ENCODE measurements at places on chromosomes 12 and 14.

- DNase-seq = no peak
Measured at GRCh38 chr12:55726971-55727370, 1.8 kb downstream of the CD63 start.

- DNase-seq = no peak
Measured at GRCh38 chr12:66491853-66492252, 187.0 kb downstream of the GRIP1 start.

GRCh38 chr12:88001327-88001726 lies 27.9 kb downstream of the C12orf50 start:
- no peak for DNase-seq

DNA sequence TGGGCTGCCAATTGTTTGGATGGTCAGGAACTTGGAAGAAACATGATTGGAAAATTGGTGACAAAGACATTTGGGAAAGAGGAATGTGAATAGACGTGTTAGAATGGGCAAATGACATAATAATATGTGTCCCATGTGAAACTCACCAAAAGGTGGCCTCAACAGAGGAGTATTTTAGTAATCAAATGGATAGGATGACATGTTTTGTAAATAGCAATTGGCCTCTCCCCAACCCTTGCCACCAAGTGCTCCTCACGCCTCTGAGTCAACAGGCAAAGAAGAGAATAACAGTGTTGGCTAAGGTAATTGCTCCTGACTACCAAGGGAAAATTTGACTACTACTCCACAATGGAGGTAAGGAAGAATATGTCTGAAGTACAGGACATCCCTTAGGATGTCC lies 81.4 kb downstream of the ATXN7L3B start:
- DNase-seq = no peak

- no peak for DNase-seq
Measured at GRCh38 chr12:105175397-105175990, 60.5 kb downstream of the APPL2 start.

DNA sequence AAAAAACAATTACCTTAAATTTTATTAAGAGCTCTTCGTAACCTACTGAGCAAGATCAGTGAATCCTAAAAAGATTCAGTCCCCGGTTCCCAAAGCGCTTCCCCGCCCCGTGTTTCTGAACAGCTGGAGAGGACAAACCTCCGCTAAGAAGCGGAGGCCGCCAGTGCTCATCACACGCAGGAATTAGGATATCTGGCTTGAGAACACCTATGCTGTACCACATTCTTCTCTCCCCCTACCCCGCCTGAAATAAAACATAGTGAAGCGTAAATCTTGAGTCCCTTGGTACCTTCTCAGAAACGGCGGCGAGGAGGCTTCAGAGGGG lies 774 bp upstream of the WDR20 start:
- no peak for DNase-seq

DNA sequence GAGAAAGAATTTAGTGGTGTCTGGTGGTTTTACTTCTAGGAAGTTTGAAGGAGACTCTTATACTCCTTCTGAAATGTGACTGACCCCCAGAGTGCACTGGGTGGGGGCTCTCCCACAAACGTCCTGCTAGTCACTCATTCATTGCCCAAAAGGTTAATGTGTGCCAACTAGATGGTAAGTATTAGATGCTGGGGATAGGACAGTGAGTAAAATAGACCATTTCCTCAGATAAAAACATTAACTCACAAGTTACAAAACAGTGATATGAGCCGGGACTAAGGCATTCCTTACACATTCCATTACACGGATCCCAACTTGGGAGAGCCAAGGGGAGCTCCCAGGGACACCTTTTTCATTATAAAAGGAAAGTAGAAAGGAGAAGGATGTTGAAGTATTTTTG lies 185.1 kb downstream of the ATXN7L3B start:
- no peak for DNase-seq

GRCh38 chr14:31489691-31490090 lies 1.9 kb upstream of the GPR33 start:
- DNase-seq = peak; percentile 76

- no peak for DNase-seq
Measured at GRCh38 chr12:62763312-62763711, 171.6 kb downstream of the PPM1H start.

- DNase-seq = no peak
Measured at GRCh38 chr12:93279565-93280412, 97.9 kb upstream of the NUDT4 start.

DNA sequence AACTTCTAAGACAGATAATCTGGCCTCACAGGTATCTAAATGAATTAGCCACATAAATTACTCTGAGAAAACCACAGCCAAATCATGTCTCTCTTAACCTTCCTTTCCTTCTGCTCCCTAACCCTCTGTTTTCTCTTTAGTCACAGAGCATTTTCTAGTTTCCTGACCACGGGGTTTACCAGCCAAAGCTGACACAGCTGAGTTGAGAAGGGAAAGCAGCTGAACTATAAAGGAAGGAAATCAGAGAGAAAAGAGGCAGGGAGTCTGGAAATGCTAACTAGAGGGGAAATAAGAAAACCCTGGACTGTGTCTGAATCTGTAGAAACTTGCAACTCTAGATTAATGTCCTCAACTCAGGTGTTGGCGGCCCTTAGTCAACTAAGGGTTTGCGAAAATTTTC lies 24.4 kb downstream of the ANKS1B start:
- peak; percentile 9 for DNase-seq

GRCh38 chr14:87628129-87628528 lies 364.9 kb downstream of the GALC start:
- peak; percentile 90 for DNase-seq

- no peak for DNase-seq
Measured at GRCh38 chr14:48618057-48618456, 942.7 kb upstream of the MDGA2 start.

- DNase-seq = no peak
Measured at GRCh38 chr12:100461330-100461973, 12.2 kb upstream of the NR1H4 start.

DNA sequence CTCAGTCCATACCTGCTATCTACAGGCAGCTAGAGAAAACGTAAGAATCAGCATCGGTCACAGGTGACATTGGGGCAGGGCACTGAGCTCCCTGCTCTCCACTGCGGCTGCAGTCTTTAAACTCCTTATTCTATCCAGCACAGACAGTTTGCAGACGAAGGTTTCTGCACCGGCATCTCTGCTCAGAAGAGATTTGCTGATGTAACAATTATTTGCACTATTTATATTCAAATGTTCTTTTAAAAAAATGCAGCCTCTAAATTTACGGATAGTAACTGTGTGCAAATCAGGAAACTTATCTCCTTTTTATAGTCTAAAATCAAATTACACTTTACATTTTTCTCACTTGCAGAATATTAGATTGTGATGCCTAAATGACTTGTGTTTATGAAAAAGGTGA lies 671.0 kb downstream of the VRK1 start:
- no peak for DNase-seq

- no peak for DNase-seq
Measured at GRCh38 chr14:74898694-74899093, 17.0 kb downstream of the DLST start.

GRCh38 chr12:80040075-80040738 lies 59.1 kb upstream of the OTOGL start:
- DNase-seq = no peak

- DNase-seq = no peak
Measured at GRCh38 chr12:89205517-89205916, 146.8 kb downstream of the DUSP6 start.

- no peak for DNase-seq
Measured at GRCh38 chr12:16564675-16565074, 41.3 kb downstream of the LMO3 start.

GRCh38 chr14:58812050-58812910 lies 174.5 kb downstream of the DACT1 start:
- no peak for DNase-seq

GRCh38 chr12:12088761-12089160 lies 18.0 kb downstream of the BCL2L14 start:
- no peak for DNase-seq

DNA sequence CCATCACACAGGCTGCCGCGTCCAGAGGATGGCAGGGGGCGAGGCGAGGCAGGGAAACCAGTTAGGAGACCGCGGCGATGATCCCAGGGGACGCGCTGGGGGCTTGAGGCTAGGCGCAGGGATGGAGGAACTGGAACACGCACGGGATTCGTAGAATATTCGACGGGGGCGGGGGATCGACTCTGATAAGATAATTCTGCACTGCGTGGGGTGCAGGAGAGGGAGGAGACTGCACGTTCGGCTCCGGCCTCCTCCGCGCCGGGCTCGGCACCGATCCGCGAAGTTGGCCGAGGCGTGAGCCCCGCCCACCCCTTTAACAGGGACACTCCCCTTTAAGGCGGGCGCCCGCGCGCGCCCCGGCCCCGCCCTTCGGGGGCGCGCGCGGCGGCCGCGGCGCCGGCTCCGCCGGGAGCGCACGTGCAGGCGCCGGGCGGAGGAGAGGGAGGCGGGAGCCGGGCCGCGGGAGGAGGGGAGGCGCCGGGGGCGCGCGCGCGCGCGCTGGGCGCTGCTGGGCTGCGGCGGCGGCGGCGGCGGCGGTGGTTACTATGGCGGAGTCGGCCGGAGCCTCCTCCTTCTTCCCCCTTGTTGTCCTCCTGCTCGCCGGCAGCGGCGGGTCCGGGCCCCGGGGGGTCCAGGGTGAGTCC lies at the start of gene ACVR1B:
Gene ACVR1B (plus strand): TSS at position 501 of the 644 bp plus-strand sequence. CDS start 45 bp downstream, at position 546.
- DNase-seq = peak; percentile 97

- DNase-seq = no peak
Measured at GRCh38 chr12:63876980-63877379, 32.5 kb downstream of the SRGAP1 start.

DNA sequence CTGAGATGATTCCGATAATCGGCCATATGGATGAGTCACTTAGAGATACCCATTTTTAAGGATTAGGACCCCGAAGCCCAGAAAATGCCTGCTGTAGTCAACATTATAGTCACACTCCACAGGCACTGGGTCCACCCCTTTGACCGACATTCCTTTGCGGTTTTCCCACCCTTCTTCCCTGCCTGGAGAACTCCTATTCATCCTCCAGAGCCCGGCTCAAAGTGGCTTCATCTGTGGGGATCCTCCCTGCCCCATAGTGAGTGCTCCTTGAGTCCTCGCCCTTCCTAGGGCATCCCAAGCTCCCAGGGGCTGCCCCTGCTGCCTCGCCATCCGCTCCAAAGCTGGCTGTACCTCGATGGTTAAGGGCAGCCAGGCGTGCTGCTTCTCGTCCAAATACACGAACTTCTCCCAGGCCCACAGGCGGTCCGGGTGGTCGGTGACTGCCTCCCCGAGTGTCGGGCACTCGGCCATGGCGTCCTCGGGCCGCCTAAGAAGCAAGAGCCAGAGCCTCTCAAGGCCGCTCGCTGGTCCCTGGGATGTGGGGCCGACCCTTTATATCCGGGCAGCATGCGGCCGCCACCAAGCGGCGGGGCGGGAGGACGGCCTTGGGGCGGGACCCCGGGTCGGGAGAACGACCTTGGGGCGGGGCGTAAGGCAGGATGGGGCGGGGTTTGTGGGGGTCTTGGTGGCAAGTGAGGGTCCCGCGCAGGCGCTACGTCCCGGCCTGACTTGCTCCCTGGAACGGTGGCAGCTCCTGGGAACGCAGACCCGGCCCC lies at the start of gene TCL1A:
Gene TCL1A (minus strand): TSS at position 530 of the 776 bp plus-strand sequence. CDS start 59 bp downstream, at position 471.
- DNase-seq = no peak

- no peak for DNase-seq
Measured at GRCh38 chr12:67758119-67758518, 109.6 kb downstream of the DYRK2 start.

DNA sequence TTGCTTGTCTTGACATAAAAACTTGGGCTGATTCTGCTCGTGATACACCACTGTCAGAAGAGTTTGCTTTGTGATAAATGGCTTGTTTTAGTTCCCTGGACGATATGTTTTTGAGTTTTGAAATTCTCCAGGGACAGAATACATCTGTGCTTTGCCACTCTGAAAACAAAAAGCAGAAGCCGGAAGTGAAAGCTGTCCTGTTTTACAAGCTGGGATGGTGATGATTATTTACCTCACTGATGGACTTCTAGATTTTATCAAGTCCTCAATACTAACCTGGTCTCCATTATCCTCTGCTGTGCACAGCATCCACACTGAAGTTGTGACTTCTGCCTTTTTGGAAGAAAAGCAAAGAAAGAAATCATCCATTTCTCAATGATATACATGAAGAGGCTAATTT lies 251.6 kb downstream of the TRHDE start:
- DNase-seq = no peak

GRCh38 chr14:59161561-59162175 lies 26.8 kb upstream of the DAAM1 start:
- DNase-seq = peak; percentile 66

DNA sequence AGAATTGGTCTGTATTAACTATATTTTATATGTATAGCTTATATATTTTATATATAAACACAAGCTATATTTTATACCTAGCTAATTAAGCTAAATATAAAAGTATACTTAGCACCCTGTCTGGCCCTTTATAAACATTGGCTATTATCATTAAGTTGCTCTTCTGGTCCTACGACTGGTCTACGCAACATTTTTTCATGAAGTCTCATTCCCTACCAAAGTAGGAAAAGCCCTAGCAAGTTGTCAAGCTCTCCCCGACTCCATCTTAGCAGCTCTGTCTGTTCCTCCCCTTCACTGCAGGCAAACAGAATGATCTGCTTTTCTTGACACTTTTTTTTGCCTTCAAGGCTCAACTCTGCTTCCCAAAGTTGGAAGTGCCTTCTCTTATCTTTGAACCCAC lies 36.7 kb upstream of the ELK3 start:
- no peak for DNase-seq

DNA sequence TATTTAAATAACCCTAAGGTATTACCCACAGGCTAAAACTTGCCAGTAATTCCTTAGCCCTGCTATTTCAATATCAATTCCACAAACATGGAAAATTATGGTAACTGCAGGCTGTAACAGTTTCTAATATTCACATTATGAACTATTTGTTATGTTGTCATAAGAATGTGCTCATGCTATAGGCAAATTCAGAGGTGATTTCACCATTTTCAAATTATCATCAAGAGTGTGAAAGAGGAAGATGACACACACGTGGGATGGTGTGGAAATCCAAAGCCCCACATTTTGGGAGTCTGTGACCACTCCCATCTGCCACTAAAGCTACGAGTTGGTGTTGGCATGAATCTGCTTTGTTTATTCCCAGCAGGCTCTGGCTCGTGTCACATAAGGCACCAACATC lies 5.9 kb upstream of the MYO1A start:
- no peak for DNase-seq

DNA sequence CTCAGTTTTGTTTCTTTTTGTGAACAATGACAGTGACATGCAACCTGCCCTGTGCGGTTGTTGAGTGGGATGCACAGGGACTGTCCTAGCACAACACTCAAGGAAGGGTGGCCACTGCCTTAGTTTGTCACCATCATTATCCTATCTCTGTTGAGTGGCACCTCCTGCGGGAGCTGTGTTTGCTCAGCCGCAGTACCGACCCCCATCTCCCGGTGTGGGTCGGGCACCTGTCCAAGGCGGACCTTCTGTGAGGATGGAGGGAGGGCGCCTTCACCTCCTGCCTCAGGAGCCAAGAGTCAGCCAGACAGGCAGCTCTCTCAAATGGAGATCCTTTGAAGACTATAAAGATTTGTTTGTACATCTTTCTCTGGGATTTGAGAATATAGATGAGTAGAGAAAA lies 142.1 kb downstream of the TSPAN9 start:
- DNase-seq = no peak

GRCh38 chr12:79012636-79013035 lies 148.1 kb downstream of the SYT1 start:
- DNase-seq = no peak

GRCh38 chr12:15684896-15685658 lies 104.1 kb downstream of the EPS8 start:
- no peak for DNase-seq
